ENCODE measurements at places on chromosomes 3 and 15.
A peak's percentile ranks its signal among the peaks of the same experiment; 100 is the strongest.

- no peak for DNase-seq
Measured at GRCh38 chr3:127684871-127685707, 12.3 kb downstream of the ABTB1 start.

DNA sequence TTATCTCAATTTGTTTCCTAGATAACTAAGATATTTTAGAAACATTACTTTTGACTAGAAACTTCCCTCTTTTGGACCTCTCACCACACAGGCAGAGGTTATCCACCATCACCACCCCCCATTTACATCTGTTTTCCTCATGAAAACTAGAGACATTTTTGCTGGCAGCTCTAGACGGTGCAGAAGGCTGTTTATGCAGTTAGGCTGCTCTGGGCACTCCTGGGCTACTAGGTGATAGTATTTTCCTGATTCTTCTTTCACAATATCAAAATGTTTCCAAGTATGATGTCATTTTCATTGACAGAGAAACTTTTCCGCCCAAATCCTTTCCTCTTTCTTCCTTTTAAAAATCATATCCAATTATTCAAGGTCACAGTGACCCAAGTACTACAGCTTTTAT, 67.1 kb downstream of the PLOD2 start:
- DNase-seq: no peak

DNA sequence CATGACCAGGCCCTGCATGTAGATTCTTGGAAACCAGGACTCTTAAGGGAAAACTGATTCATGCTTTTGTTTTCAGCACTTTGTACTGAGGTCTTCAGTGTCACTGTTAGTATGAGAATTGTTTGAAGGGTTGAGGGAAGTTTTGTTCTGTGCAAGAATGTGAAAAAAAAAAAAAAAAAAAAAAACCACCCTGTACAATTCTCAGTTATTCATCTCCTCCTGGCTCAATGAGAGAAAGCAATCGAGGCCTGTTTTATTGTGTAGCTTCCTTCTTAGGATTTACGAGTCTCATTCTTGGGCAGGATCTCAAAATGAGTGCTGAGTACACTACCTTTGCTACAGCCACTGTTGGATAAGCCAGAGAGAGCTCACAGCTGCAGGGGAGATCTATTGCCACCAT, 469.5 kb downstream of the CNTN4 start:
- DNase-seq: no peak

GRCh38 chr3:158506456-158506855, 64.5 kb upstream of the MLF1 start:
- no peak for DNase-seq

DNA sequence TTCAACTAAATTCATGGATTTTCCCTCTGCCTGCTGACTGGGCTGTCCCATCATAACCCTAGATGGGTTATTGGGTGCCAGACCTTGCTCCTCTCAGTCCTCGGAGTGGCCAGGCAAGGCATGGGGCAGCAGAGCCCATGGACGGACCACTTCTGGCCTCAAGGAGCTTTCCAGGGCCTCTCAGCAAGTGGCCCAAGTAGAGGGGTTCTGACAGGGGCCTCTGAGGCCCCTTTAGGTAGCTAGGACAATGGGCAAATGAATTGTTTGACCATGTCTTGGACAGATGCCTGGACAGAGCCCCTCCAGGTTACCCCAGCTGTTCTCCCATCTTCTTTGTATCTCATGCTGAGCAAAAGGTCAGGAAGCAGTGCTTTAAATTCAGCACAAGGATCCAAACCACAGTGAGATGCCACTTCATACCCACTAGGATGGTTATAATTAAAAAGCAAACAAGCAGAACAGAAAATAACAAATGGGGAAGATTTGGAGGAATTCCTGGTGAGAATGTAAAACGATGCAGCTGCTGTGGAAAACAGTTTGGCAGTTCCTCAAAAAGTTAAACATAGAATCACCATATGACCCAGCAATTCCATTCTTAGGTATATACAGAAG, 61.6 kb downstream of the SPSB4 start:
- DNase-seq: no peak

DNA sequence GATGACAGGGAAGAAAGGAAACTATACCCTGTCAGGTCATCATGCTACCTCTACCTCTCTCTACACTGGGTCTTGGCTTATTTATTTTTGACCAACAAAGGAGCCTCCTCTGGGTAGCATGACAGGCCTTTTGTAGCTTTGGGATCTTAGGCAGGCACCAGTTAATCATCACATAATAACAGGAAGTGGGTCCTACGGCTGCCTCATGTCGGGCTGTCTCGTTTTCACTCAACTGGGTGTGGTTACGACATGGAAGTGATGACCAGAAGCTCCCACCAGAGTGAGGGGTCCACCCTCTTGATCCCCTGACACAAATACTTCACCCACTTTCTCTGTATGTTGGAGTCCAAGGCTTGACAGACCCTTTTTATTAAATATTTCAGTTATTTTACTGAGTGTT, 105.3 kb downstream of the CD47 start:
- DNase-seq: no peak

- no peak for DNase-seq
Measured at GRCh38 chr15:26772154-26773066, at the start of gene GABRB3. Gene GABRB3, minus strand, starts transcription at chr15:26773066.

DNA sequence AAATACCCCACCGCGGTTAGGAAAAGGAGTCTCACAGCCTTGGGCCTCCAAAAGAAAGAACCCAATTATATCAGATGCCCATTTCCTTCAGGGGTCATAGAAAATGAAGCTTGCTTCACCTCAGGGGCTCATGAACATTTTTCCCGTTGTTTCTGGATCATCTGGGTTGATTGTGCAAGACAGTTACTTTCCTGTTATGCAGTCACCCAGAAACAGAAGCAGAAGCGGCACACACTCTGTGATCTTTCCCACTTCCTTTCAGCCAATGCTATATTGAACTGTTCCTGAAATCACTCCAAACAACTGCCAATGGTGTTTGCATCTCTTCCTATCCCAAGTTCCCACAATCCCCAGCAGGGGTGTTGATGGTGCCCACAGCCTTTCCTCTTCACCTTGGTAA, 295.6 kb upstream of the RASGRP1 start:
- no peak for DNase-seq

DNA sequence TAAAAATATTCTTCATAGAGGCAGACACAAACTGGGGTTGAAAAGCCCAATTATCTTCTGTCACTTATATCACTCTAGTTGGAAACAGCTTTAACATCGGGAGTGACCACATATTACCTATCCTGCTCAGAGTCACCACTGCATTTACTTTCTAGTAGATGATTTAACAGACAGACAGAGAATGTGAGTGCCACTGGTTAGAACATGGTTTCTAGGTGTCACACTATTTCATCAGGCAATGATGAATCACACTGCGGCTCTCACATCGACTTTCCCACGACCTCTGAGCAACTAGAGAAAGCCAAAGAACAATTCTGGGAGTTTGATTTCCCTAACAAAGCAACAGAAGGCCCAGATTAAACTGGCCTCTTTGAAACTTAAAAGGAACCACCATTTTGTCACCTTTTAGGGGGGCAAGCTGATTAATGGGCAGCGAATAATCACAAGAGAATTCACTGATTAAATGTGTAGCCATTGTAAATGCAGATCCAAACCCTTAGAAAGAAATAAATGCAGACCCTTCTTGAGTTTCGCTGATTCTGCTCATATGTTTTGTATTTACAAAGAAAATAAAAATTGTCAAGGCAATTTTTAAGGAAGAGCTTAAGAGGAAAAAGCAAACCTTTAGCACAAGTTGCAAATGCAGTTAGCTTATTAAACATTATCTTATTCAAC, 112.6 kb upstream of the KBTBD8 start:
- DNase-seq: peak; percentile 4

- no peak for DNase-seq
Measured at GRCh38 chr3:134877788-134878187, 82.7 kb downstream of the EPHB1 start.

- no peak for DNase-seq
Measured at GRCh38 chr3:139764936-139765335, 87.2 kb upstream of the NMNAT3 start.

- no peak for DNase-seq
Measured at GRCh38 chr15:29196290-29196689, 73.3 kb downstream of the NSMCE3 start.

- no peak for DNase-seq
Measured at GRCh38 chr15:29665444-29666003, 156.7 kb downstream of the TJP1 start.

DNA sequence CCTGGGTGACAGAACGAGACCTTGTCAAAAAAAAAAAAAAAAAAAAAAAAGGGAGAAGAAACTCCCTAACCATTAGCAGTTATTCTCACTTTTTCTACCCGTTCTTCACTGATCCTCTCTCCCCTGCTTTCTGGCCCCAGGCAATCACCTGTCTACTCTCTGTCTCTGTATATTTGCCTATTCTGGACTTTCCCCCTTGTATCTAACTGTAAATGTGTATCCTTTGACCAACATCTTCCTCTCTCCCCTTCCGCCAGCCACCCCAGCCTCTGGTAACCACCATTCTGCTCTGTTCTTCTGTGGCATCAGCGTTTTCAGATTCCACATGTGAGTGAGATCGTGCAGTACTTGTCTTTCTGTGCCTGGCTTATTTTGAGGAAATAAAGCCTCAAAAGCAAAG, 6.9 kb downstream of the CYFIP1 start:
- DNase-seq: no peak

DNA sequence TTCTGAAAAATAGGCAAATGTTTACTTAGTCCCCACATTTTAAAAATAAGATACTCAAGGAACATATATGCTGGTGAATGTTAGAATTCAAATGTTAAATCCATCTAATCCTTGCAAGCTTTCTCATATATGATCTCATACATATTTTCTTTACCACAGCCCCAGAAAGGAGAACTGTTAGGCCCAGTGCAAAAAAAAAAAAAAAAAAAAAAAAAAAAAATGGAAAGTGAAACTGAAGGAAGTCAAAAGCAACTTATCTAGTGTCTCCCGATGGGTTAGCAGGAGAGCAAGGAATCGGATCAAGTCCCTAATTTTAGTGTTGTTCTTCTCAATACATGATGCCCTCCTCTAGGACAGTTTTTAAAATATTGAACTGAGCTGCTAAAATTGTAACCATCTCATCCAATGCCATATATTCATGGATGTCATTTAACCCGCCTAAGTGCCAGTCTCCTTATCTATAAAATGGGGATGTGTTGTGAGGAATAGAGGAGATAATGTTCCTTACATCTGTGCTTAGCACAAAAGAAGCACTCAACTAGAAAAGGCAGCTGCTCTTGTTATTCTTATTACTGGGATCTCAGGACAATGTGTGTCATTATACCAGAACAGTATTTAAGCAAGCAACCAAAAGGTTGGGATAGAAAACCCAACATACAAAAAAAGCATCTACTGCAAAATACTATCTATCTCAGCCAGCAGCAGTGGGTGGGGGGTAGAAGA, 279.7 kb downstream of the MAGI1 start:
- DNase-seq: no peak

GRCh38 chr3:65576966-65577365, 461.8 kb downstream of the MAGI1 start:
- no peak for DNase-seq

DNA sequence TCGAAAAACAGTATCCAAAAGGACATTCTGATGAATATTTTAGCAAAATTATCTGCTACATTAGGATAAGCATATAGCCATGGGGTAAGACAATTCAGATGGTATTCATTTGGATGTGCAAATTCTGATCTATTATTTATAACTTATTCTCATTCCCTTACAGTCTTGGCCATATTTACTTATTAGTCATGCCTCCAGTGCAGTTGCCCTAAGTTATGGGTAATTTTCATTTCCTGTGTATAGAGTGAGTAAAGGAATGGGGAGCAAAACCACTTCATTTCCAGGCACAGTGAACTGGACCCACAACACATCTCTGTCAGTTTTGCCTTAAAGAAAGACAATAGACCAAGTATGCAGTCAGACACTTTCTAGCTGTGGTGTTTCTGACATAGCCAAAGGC, 134.3 kb downstream of the POLQ start:
- no peak for DNase-seq

- no peak for DNase-seq
Measured at GRCh38 chr3:35946121-35946853, 307.0 kb downstream of the ARPP21 start.

DNA sequence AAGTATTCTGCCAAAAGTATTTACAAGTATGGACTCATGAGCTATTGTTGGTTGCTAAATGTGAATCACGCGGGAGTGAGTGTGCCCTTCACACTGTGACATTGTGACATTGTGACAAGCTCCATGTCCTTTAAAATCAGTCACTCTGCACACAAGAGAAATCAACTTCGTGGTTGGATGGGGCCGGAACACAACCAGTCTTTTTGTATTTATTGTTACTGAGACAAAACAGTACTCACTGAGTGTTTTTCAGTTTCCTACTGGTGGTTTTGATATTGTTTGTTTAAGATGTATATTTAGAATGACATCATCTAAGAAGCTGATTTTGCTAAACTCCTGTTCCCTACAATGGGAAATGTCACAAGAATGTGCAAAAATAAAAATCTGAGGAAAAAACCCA, 30.3 kb downstream of the SYNM start:
- no peak for DNase-seq

- DNase-seq: no peak
Measured at GRCh38 chr3:40989141-40990061, 209.9 kb upstream of the CTNNB1 start.

DNA sequence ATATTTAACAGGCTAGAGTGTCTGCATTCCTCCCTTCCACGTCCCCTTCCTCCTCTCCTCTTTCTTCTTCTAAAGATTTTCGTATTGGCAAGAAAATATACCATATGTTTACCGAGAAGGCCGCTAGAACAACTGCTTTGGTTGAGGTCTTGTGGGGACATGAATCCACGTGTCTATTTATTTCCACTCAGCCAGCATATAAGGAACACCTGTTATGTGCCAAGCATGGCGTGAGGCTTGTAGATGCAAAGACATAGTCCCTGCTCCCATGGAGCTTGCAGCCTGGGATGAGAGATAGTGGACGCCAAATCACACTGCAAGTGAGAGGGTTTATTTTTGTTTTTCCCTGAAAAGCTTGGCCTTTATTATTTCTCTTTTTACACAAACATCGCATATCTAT, 57.1 kb downstream of the SLC7A14 start:
- DNase-seq: no peak

DNA sequence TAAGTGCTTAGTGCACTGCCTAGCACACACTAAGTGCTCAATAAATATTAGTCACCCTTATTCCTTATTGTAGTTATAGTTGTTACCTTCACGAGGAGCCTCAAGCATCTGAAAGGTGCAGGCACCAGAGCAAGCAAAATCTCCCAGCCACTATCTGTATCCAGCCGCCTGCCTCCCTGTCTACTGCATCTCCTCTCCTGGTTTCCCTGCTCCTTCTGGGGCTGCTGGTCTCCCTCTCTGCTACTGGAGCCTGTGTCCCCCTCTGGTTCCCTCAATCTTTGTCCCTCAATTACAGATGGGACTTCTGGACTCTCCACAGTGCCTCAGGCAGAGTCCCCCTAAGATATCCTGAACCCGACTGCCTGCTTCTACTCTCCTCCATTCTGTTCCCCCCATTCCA, 18.8 kb downstream of the MYL3 start:
- DNase-seq: no peak
